ENCODE measurements at places on chromosomes 5 and 9.

DNA sequence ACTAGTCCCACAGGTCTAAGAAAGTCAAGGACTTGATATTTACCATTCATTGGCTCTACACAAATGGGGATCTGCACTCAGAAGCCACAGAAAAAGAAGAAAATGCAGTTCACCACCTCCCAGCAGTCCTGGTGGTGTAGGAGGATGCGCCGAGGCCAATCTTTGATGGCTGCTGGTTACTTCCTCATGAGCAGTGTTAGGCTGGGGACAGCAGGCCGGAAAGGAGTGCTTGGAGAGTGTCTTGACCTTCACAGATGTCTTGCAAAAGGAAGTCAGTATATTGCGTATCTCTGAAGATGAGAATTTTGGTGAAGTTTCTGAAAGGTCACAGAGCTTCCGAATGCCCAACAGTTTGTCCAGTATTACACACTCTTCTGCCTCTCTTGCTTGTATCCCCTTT, 597.0 kb downstream of the EBF1 start:
- DNase-seq: no peak

GRCh38 chr9:94825611-94825958, 99.1 kb downstream of the AOPEP start:
- DNase-seq: no peak

DNA sequence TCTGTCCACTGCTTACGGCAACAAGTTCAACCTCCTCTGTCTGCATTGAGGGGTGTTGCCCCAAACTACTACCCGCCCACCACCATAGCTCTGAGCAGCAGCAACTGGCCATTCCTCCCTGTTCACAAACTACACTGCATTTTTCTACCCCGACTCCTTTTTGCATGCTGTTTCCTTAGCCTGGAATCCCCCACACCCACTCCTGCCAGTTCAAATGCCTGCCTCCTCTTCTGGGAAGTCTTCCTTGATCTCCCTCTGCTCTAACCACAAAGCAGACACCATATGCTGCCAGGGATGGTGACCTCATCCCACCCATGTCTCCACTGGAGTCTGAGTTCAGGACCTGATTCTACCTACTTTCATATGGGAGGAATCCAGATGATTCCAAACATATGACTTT, 13.3 kb downstream of the ALDH1B1 start:
- no peak for DNase-seq

DNA sequence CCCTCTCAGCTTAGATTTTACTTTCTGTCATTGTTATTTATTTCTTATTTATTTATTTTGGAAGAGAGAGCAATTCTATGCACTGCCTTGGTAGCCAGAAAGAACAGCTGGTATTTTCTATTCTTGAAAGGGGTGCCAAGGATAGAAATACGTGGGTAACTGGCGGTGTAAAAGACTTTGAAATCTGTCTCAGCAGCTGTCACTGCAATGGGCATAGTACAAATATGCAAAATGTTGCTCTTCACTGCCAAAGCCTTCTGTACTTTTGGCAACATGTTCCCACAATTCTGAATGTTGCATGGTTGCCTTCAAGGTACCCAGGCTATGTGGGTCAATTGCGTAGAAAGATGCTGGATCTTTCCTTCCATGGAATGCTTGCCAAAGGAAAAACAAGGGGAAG, 230.2 kb upstream of the EDIL3 start:
- DNase-seq: no peak

DNA sequence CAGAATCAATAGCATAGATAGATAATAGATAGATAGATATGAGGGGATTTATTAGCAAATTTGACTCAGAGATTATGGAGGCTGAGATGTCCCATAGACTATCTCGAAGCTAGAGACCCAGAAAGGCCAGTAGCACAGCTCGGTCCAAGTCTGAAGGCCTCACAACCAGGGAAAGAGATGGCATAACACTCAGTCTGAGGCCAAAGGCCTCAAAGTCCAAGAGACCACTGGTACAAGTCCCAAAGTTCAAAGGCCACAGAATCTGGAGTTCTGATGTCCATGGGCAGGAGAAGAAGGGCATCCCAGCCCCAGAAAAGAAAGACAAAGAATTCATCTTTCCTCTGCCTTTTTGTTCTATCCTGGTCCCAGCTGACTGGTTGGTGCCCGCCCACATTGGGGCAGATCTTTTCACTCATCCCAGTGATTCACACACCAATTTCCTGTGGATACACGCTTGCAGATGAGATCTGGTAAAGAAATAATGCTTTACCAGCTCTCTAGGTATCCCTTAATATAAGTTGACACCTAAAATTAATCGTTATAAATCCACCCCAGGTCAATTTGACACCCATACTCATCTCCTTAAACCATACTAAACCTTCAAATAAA, 127.8 kb upstream of the FBN2 start:
- no peak for DNase-seq

DNA sequence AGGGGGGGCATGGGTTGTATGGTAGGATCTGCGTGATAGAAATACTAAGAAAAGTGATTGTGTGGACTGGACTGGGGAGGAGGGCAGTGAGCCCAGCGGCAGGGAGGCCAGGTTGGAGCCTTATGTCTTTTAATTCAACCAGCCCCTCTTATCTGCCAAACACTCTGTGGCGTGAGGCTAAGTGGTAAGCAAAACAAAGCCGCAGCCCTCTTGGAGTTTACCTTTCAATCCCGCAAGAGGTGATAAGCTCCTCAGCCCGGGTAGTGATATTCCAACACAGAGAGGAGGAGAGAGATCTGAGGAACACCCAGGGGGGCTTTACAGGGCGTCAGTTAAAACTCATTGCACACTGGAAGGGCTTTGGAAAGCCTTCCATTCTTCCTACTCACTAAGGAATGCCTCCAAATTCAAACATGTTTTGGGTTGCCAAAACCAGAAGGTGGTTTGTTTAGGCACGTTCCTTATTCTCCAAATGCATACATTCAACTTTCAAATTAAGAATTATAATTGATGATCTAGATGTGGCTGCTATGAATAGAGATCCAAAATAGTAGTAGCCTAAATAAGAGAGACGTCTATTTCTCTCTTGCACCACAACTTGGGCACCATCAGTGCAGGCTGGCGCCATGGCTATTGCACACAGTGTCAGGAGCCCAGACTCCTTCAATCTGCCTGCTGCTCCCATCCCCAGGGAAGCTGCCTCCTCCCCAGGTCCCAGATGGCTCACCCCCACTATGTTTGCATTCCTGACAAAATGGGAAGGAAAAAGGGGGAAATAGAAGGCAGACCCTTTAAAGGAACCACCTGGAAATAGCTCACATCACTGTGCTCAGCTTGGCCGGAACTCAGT, 75.1 kb upstream of the FSTL4 start:
- DNase-seq: no peak

- DNase-seq: no peak
Measured at GRCh38 chr5:176415240-176415951, 943 bp downstream of the CLTB start.

DNA sequence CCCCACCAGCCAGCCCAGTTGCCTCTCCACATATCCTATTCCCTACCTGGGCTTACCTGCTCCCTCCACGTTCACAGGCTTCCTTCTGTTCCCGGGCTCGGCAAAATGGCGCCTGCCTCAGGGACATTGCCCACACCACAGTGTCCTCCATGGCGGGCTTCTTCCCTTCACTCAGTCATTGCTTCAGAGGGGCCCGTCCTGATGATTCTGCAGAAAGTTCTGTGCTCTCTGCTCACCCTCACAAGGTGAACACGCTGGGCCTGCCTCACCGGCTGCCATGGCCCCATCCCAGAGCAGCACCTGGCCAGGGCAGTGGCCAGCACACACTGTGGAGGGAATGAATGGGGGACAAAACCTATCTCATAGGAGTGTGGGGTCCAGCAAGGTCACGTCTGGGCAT, 313.0 kb downstream of the GADD45G start:
- DNase-seq: no peak

DNA sequence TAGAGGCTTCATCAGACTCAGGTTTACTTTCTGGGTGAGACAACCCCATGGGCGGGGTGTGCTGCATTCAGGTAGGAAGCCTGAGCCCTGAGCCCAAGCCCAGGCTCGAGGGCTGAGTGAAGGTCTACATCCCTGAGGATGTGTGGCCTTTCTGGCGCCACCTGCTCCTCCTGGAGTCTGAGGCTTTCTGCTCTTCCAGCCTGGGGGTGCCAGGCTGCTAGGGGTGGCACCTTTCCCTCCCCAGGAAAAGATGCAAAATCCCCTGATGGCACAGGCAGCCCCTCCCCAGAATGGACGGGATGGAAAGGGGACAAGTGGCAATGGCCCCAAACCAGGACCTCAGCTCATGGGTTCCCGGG, 44.4 kb upstream of the PRRC2B start:
- no peak for DNase-seq

GRCh38 chr5:31995714-31996113, 178.4 kb downstream of the GOLPH3 start:
- DNase-seq: no peak

DNA sequence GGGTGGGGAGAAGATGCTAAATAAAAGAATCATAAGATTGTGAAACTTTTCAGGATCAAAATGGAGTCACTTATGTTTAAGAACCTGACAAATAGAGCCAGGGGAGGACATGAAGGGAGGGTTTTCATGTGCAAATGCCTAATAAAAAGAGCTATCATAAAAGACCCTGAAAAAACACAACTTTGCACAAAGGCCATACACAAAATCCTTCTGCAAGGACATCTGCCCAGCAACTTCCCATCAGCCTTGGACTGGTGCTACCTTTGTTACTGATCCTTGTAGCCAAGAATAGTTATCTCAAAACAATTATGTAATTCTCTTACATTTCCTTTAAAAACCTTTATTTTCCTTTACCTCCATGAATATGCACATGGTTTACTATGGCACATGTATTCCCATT, 63.0 kb downstream of the APBA1 start:
- DNase-seq: no peak

GRCh38 chr9:34556949-34557348, 32.6 kb downstream of the CNTFR start:
- no peak for DNase-seq

- DNase-seq: peak; percentile 45
Measured at GRCh38 chr9:132372177-132373095, 17.6 kb upstream of the SETX start.

GRCh38 chr9:92992549-92992948, 45.2 kb downstream of the FGD3 start:
- no peak for DNase-seq

DNA sequence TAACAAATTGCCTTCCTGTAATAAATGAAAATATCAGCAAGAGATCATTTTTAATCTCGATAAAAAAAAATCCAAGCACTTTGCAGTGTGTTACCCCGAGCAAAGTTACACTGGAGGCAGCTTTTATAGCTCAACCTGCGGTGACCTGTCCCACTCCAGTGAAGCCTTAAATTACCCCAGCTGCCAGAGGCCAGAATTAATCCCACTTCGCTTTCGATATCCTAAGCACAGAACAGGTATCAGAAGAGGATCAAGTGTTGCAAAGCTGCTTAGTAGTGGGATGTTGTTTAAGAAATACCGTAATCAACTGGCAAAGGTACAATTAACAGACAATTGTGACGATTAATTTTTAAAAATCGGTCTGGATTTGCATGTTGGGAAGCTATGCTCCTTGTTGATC, 314.0 kb downstream of the AGTPBP1 start:
- no peak for DNase-seq

DNA sequence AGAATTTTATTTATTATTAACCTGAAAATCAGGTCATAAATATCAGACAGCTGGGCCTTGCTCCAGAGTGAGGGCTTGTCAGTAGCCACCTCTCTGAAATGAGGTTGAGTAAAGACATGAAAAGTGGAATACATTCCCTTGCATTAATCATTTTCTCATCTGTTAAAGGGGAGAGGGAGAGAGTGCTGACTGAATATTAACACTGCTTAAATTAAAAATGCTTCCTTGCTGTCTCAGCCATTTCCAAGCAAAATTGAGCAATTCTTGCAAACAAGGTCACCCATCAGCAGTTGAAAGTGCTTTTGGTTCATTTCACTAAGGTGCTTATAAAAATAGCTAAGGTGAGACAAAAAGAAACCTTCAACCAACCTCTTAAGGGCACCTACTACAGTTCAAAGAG, 102.8 kb downstream of the CMYA5 start:
- DNase-seq: no peak

- DNase-seq: peak; percentile 91
Measured at GRCh38 chr5:134555890-134556311, 30.4 kb downstream of the JADE2 start.

DNA sequence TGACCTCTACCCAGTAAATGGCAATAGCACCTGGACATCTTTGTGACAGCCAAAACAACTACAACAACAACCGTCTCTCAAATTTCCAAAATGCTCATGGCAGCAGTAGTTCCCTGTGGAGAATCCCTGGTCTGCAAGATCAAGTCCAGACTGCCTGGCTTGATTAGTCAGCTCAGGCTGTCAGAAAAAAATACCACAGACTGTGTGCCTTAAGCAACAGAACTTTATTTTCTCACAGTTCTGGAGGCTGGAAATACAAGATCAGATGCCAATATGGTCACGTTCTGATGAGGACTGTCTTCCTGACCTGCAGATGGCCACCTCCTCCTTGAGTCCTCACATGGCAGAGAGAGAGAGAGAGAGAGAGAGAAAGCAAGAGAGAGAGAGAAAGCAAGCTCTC, 52.3 kb upstream of the MOCS2 start:
- peak; percentile 35 for DNase-seq

- DNase-seq: no peak
Measured at GRCh38 chr9:137813167-137813566, 64.4 kb upstream of the CACNA1B start.

GRCh38 chr5:138732933-138733332, 20.3 kb upstream of the CTNNA1 start:
- no peak for DNase-seq

GRCh38 chr5:40909264-40909663, at the start of gene C7:
Gene C7, plus strand, starts transcription at chr5:40909497. Its CDS starts 114 bp downstream, at chr5:40909611.
- DNase-seq: no peak

- no peak for DNase-seq
Measured at GRCh38 chr5:175894793-175895192, 23.4 kb downstream of the CPLX2 start.

GRCh38 chr5:159128070-159128541, 28.4 kb upstream of the EBF1 start:
- no peak for DNase-seq

GRCh38 chr9:99634186-99634585, 187.5 kb upstream of the NR4A3 start:
- DNase-seq: no peak

DNA sequence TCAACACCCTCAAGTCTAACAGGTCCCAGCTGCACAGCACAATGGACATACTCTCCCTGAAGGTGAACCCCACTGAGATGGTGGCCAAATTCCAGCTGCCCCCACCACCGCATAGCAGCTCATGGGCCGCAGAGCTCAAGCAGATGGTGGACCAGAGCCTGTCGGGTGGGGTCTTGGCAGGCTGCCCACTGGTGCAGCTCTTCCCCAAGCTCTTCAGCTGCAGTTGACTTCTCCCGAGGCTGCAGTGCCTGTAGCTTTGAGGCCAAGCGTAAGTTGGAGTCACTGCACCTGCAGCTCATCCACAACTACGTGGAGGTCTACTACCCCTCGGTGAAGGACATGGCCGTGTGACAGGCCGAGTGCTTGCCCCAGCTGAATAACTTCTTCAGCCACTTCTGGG, 56.6 kb upstream of the SPTLC1 start:
- no peak for DNase-seq

- no peak for DNase-seq
Measured at GRCh38 chr9:119095072-119095471, 274.2 kb downstream of the BRINP1 start.
